NCI-H2107 (cell line): ENCODE measurements at places on chromosomes 16 and 17.

DNA sequence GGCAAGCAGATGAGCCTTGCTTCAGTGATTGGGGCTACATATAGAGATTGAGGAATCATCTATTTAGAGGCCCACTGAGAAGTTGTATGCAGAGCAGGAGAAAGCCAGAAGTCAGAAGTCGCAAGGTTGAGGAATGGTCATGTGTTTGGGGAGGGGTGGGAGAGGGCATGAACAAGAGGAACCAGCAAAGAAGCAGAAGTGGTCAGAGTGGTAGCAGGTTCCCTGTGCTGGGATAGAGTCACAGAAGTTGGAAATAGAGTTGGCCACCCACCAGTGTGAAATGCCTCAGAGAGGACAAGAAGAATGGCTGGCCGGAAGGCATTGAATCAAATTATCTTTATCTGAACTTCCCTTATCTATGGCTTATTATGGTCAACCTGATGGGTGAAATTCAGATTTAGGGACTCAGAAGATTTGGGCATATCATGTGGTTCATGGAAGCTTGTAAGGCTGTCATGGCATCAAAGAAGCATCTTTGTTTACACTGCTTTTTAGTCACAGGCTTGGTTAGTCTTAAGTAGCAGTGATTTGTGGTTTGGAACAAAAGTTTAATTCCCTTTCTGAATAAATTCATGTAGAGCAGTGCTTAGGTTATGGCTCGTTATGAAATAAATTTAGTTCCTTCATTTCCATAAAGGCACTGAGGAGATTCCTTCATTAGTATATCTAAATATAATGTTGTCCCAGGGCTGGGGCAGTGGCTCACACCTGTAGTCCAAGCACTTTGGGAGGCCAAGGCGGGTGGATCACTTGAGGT, 19.7 kb downstream of the MAP3K3 start:
- no peak for DNase-seq

- no peak for DNase-seq
Observed at GRCh38 chr17:71251951-71252350, 868.9 kb upstream of the SOX9 start.

- no peak for DNase-seq
Observed at GRCh38 chr17:38325221-38325851, 18.4 kb downstream of the GPR179 start.

DNA sequence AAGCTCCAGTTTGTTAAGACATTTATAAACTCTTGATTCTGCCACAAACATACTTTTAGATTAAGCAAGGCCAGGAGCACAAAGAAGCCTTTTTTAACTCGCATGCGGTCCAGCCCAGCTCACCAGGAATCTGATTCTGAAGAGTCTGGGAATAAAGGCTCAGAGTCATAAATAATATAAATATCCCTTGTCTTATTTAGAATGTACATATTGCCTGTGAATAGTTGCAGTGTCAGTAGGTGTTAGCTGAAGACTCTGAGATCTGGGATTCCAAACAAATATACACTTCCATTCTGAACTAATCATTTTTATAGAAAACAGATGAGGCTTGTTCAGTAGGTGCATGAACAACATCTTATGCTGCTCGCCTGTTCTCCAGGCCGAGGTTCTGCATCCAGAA, 59.1 kb upstream of the ELAC2 start:
- no peak for DNase-seq

DNA sequence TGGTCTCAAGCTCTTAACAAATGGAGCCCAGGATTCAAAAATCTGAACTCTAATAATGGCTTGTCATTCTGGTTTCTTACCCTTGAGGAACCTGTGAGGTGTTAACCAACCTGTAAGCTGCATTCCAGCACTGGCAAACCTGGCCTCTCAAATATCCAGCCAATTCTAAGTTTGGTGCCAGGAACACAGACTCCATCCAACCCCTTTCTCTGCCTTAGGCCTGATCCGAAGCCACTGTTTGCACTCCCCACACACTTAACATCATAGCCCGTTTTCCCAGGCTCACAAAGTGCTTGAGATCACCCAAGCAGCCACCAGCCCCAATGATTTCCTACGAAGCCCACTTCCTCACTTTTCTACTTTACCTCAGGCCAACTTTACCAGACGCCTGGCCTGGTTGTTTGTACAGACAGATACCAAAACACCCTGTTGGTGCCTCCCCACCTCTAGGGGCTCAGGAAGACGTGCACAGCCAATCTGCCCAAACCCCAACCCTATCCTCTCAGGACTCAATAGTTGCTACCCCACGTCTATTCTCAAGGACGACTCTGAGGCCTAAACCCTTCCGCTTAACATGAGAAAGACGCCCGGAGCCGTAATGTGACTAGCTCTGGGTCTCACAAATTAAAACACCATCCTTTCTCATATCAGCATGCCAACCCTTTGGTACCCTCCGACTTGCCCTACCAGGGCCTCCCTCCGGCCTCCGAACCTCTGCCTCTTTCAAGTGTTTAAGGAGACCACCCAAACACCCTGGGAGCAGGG, 3.2 kb upstream of the PER1 start:
- no peak for DNase-seq

DNA sequence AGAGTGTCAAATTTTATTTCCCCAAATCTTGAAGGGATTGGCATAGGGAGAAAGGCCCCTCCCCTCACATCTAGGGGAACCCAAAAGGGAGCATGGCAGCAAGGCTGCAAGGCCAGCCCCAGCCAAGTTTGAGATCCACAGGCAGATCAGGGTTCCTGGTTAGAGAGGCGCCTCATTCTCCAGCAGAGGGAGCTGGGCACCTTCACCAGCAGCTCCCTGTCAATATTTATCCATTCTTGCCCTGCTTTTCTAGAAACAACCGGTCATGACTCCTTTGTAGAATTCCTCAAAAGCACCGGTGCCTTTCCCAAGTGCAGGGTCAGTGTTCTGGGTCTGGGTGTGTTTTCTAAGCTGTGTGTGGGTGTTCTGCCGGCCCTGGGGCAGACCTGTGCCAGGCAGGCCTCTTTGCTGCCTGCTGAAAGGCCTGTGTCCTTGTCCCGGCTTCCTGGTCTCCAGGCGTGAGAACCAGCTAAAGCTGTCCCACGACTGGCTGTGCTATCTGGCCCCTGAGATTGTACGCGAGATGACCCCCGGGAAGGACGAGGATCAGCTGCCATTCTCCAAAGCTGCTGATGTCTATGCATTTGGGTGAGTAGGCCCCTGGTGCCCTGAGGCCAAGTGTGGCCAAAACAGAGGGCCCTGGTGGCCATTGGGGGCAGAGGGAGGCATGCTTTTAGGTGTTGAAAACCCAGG, 21.2 kb upstream of the LGALS9 start:
- DNase-seq = no peak

- no peak for DNase-seq
Observed at GRCh38 chr16:30846649-30847402, 47.1 kb downstream of the BCL7C start.

- DNase-seq = no peak
Observed at GRCh38 chr17:68710976-68711375, 109.8 kb upstream of the FAM20A start.

DNA sequence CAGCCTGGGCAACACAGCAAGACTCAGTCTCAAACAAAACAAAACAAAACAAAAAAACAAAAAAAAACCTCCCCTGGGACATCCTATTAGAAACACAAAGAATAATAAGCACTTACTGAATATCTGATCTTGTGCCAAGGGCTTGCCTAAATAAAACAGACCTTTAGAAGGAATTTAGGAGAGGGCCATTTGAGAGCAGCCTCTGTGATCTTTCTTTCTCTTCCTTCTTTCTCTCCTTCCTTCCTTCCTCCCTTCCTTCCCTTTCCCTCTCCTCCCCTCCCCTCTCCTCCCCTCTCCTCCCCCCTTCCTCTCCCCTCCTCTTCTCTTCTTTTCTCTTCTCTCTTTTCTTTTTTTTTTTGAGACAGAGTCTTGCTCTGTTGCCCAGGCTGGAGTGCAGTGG, 12.3 kb downstream of the ITGAL start:
- no peak for DNase-seq

- DNase-seq = no peak
Observed at GRCh38 chr16:61617219-61617783, 418.9 kb downstream of the CDH8 start.

DNA sequence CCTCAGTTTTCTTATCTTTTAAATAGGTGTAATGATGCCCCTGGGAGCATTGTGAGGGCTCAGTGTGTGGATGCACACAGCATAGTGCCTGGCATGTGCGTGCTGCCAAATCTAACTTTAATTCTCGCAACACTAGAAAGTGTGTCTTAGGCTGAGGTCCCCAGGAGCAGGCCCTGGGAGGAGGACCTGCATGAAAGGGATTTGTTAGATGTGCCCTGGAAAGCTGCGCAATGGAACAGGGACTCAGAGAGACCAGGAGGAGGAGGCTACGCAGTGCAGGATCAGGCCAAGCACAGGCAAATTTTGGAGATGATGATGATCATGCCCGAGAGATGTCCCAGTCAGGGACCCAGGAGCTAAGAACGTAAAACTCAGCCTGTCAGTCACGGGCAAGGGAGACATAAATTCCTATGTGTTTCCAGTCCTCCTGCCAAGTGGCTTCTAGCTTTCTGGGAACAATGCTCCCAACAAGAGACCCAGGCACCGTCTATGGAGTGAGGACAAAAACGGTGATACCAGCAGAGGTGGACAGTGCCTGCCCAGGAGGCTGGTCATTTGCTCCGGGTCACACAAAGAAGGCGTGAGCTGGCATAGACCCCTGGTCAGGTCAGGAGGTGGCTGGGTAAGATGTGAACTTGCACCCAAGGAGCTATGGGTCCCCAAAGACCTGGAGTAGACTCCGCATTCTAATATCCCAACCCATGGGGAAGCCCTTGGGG, 352.2 kb upstream of the TNRC6C start:
- DNase-seq = no peak

DNA sequence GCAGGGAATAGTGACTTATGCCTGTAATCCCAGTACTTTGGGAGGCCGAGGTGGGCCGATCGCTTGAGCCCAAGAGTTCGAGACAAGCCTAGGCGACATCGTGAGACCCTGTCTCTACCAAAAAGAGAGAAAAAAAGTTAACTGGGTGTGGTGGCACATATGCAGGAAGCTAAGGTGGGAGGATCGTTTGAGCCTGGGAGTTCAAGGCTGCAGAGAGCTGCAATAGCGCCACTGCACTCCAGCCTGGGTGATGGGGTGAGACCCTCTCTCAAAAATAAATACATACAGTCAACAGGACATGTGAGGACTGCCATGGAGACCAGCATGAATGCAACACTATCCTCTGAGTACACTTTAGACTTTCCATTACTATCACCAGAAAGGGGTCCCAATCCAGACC, 15.4 kb upstream of the ST6GALNAC2 start:
- DNase-seq = no peak

DNA sequence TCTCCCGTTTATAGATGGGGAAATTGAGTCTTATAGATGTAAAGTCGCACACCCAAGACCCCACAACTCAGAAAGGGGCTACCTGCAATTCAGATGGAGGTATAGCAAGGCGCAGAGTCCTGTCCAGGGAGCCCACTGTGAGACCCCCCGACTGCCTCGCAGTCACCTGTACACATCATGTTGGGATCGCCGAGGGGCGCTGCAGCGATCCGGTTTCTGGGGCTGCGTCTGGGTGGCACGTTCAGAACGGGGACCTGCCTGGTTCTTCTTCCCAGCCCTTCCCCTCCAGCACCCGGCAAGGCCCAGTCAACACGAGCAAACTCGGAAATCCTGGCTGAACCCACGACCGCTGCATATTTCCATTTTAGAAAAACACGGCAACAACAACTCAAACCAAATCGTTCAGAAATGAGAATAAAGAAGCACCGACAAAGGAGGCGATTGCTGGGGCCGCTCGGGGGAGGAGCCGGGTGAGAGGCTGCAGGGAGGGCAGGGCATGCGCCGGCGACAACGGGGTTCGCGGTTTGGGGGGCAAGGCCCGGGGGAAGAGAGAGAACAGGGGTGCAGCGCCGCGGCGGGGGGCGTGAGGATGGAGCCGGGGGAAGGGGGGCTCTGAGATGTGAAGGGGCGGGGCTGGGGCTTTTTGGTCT, 643 bp downstream of the HSDL1 start:
- DNase-seq = no peak

DNA sequence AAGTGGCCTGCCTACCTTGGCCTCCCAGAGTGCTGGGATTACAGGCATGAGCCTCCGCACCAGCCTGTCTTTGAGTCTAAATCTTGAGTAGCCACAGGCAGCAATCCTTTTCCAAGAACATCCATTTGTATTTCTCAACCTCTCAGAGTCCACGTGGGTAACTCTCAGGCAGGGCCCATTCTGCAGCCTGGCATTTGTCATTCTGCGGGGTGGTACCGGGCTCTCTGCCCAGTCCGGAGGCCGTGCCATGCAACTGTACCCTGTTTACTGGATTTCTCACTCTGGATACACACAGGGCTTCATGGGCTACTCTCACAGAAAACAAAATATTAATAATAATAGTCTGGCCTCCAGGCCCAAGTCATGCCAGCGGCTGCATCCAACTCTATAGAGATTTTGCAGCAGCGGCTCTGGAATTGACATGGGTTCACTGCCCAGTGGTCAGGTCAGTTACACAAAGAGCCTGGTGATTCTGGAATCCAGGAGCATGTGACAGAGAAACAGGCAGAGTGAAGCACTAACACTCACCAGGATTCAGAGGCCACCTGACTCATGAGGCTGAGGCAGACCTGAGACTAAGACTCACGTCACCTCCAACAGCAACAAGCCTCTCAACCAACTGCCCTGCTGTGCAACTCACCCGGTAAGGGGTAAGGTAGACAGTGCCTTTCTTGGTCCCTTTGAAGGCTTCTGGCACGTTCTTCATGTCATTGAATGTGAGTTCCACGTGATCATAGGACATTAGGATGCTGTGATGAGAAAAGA, 4.0 kb downstream of the WBP2 start:
- DNase-seq = no peak

- no peak for DNase-seq
Observed at GRCh38 chr17:81020767-81021497, 14.0 kb upstream of the BAIAP2 start.

- DNase-seq = no peak
Observed at GRCh38 chr17:13734880-13735279, 133.2 kb upstream of the HS3ST3A1 start.

DNA sequence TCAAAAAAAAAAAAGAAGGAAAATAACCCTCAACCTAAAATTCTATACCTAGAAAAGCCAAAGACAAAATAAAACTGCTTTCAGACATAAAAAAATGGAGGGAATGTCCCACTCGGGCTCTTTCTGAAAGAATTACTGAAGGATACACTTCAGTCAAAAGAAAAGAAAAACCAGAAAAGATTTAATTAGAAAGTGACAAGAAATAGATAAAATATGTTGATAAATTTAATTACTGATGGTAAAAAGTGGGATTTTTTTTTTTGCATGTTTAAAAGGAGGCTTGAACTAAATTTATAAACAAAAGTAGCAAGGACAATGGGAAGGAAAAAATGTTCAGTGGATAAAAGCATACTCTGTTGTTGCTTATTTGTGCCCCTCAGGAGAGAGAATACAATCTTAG, 89.1 kb downstream of the OR1D5 start:
- no peak for DNase-seq

DNA sequence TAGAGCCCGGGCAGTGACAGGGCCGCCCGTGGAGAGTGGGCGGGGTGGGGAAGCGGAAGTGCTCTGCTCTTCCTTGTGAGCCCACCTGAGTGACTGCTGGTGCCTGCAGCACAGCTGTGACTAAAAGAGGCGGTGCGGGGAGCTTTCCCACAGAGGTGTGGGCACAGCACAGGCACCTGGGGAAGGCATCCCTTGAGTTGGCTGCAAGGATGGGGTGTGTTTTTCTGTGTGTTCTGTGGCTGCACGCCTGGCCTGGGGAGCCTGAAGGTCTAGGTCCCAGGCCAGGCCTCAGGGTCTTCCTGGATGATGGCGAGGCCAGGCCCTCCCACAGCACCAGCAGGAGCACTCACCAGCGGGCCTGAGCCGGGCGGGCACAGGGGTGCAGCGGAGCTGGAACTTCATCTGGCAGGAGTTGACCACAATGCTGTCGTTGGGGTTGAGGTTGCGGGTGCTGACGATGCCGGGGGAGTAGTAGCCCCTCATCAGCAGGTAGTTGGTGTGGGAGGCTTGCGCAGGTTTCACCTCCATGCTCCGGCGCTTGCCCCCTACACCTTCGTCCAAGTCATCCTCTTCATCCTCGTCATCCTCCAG, 67.1 kb downstream of the IL21R start:
- DNase-seq = no peak
